ENCODE measurements at places on chromosomes 1 and 21.

GRCh38 chr21:43832648-43833047 is 32.4 kb upstream of the AGPAT3 start:
- no peak for DNase-seq

- DNase-seq: no peak
Observed at GRCh38 chr1:114150016-114150415, 3.7 kb downstream of the SYT6 start.

- no peak for DNase-seq
Observed at GRCh38 chr21:33557447-33557846, 14.6 kb downstream of the SON start.

DNA sequence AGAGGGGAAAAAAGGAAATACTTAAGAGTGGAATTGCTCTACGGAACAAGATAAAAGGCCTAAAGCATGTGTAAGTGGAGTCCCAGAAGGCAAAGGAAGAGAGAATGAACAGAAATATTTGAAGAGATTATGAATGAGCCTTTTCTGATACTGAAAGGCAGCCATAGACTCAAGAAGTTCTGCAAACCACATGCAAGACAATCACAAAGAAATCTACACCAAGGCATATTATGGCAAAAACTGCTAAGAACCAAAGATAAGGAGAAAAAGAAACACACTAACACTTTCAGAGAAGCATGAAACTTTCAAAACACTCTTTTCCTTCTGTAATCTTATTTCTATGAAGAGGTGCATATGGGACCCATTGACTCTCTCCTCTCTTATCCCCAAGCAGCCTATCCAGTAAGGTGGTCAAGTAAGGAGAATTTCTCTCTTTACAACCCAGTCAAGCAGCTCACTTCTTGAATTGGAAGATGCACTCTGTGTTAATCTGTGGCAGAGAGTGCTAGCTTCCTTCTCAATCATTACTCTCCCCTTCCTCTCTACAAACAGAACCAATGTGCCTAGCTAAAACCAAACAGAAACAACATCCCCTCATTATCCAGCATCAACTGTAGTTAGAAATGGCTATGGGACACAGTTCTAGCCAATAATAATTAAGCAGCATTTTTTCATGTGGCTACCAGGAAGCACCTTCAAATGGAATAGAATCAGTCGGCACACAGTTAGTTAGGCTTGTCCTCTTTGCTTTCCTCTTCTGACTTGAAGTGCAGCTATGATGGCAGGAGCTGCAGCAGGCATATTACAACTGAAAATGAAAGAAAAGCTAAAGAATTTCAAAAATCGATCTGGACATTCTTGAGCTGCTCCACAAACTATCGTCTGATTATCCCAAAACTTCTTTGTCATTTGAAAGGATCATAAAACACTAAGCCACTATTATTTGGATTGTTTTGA is 25.9 kb downstream of the KRTAP19-8 start:
- DNase-seq: no peak

DNA sequence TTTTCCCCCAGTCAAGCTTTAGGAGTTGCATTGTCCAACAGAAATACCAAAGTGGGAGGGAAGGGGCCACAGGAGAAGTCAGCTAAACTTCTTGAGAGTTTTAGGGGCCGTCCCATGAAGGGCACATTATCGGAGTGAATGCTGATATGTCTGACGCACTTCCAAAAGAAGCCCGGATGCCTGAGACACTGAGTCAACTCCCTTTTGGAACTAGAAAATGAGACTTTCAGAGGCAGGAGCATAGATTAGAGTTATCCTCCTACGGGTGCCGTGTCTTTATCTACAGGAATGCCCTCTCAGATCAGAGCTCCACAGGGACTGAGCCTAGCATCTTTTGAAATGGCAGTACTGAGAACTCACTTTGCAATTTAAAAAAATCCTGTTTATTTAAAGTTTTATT is 13.1 kb downstream of the ACTN2 start:
- DNase-seq: no peak

Measured in GOT3 (cell line).